Body of pancreas (tissue), 4 donors: ENCODE measurements at places on chromosomes 6 and 20. TPM values are rescaled to one million over a fixed set of nuclear protein-coding genes. Genes with fewer than 3 reads are reported as not detected.

DNA sequence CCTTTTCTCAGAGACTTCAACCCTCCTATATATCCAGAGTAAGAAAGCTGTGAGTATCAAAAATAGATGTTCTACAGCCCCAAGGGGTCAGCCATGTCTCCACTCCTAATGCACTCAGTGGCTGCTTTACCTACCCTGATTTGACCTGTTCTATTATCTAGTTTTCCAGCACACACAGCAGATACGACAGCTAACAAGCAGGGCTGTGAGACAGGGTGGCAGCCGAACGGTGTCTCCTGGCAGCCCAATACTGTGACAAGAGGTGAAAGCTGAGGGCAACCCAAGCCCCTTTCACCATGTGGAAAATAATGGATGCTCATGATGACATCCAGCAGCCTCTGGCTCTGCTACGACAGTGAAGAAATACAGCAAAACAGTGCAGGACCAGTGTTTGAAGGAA is 67.9 kb downstream of the KIF13A start:
- H3K27ac ChIP-seq: no peak overlapping the region
- DNase-seq: no peak
- H3K4me1 ChIP-seq: no peaks in the 10 kb centered on the region
- H3K36me3 ChIP-seq: no peaks in the 10 kb centered on the region
- H3K4me3 ChIP-seq: no peak overlapping the region

- no peaks in the 10 kb centered on the region for H3K36me3 ChIP-seq
- H3K4me3 ChIP-seq: no peak overlapping the region
- H3K27me3 ChIP-seq: no peaks in the 10 kb centered on the region
- no peaks in the 10 kb centered on the region for H3K4me1 ChIP-seq
Observed at GRCh38 chr6:80335121-80335531, 228.7 kb downstream of the BCKDHB start.

- no peaks in the 10 kb centered on the region for H3K27me3 ChIP-seq
- H3K4me1 ChIP-seq: no peaks in the 10 kb centered on the region
- H3K27ac ChIP-seq: no peak overlapping the region
- DNase-seq: no peak
Observed at GRCh38 chr6:53474010-53474409, 70.9 kb downstream of the GCLC start.

DNA sequence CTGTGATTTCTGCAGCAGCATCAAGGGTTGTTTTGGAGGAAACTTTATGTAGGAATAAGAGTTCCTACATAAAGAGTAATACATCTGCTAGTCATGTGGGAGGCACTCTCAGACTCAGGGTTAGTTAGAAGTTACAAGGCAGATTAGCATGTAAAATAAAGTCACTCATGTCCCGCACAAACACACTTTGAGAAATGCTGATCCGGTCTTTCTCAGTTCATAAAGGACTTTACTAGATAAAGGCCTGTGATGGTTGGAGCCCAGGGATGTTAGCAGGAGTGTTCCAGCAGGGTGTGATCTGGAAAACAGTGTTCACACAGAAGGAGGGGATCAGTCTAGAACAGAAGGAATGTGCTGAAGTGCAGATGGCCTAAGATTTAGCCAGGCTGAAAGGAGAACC is 33.1 kb upstream of the NOP56 start:
- H3K4me1 ChIP-seq: no peaks in the 10 kb centered on the region
- no peak for DNase-seq
- H3K4me3 ChIP-seq: no peak overlapping the region
- H3K27ac ChIP-seq: no peak overlapping the region
- H3K27me3 ChIP-seq: no peaks in the 10 kb centered on the region

- no peaks in the 10 kb centered on the region for H3K27me3 ChIP-seq
- no peak overlapping the region for H3K27ac ChIP-seq
- no peak overlapping the region for H3K4me3 ChIP-seq
- H3K4me1 ChIP-seq: peaks cover 12% of the 10 kb centered on the region
- no peaks in the 10 kb centered on the region for H3K36me3 ChIP-seq
- DNase-seq: no peak
Observed at GRCh38 chr6:135030056-135030473, 24.6 kb downstream of the HBS1L start.

The FKBP5 gene
- 138 TPM for total RNA-seq

The CCN5 gene
- total RNA-seq: 18.2 TPM

The IRF4 gene
- not detected for total RNA-seq

The HTR1E gene
- not detected for total RNA-seq
